ENCODE measurements at places on chromosomes 4 and X.
A peak's percentile ranks its signal among the peaks of the same experiment; 100 is the strongest.

- DNase-seq: peak; percentile 23
These were observed 5.1 kb downstream of the USP27X start for GRCh38 chrX:49884290-49884862.

- DNase-seq: no peak
These were observed 86.8 kb upstream of the FAM241A start for GRCh38 chr4:112058433-112058832.

DNA sequence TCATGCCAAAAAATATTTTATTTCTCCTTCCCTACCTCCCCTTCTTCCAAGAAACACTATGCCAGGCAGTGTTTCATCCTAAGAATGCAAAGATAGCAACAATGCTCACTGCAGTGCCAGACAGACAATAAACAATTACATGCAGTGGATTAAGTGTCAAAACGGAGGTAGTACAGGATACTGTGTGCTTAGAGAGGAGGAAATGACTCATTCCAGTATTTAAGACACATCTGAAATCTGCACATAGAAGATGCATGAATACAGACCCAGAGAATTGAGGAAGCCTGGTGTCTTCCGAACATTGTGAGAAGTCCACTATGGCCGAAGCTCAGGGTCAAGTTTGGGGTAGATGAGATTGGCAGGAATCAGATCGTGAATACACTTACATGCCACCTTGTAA, 326.4 kb downstream of the PPP3CA start:
- no peak for DNase-seq

- no peak for DNase-seq
These were observed 66.6 kb upstream of the SORBS2 start for GRCh38 chr4:185878633-185879032.

GRCh38 chr4:15234116-15234855, 193.5 kb upstream of the C1QTNF7 start:
- DNase-seq: no peak

DNA sequence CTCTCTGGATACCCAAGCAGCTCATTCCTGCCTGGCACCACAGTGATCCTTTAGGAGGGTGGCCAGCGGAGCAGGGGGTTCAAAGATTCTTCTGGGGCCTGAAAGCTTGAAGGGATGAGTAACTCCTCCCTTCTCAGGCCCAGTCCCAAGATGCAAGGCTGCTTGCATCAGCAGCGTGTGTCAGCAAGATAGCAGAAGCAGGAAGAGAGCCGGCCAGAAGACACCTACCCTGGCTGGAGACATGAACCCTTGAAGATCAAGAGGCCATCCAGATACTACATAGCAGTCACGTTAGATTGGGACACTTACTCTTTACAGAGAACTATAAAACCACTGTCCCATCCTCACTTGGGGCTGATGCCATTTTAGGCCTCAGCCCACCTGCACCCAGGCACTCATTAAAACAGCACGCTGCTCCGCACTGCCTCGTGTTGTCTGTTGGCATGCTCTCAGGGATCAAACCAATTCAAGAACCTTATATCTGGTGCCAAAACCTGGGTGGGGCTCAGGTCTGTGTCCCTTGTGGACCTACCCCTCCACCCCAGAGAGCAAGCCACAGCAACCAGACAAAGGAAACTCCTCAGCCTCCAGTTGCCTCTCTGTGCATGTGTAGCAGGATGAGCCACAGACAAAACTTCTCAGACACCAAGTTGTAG, 6.5 kb downstream of the UGT2B17 start:
- DNase-seq: no peak

GRCh38 chrX:56763556-56764152, 34.6 kb downstream of the NBDY start:
- DNase-seq: no peak

DNA sequence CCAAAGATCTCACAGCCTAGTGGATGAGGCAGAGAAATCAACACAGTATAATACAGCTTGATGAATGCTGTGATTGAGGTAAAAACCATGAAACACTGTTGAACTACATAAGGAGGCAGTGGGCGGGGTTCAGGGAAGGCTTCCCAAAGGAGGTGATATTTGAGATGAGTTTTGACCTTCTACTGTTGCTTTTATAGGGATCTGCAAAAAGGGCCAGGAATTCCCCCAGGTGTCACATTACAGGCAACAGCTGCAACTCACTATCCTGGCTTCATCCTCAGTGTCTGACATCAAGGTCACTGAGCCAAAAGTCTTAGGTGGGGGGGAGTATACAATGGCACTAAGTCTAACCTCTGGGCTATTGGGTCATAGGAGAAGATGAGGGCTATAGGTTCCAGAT, 185.7 kb upstream of the NRK start:
- DNase-seq: no peak

- DNase-seq: no peak
These were observed 2.2 kb upstream of the APELA start for GRCh38 chr4:164874789-164875188.

GRCh38 chrX:43693602-43694406, 37.7 kb downstream of the MAOA start:
- DNase-seq: no peak

DNA sequence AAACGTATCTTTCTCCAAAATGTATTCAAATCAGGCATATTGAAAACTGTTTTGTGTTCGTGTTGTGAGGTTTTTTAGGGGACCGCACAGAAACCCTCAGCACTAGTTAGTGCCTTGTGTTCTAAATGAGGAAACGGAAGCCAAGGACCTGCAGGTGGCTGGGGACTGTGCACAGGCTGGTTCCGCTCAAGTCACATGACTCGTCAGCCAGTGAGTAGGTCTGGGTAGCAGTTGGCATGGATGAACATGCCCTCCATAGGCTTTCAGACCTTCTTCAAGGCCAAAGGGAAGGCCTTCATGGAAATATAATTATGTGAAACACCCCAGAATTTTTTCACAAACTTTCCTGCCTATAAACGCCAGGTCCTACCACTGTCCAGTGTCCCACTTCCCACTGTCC, 1.3 kb upstream of the F11 start:
- DNase-seq: no peak

DNA sequence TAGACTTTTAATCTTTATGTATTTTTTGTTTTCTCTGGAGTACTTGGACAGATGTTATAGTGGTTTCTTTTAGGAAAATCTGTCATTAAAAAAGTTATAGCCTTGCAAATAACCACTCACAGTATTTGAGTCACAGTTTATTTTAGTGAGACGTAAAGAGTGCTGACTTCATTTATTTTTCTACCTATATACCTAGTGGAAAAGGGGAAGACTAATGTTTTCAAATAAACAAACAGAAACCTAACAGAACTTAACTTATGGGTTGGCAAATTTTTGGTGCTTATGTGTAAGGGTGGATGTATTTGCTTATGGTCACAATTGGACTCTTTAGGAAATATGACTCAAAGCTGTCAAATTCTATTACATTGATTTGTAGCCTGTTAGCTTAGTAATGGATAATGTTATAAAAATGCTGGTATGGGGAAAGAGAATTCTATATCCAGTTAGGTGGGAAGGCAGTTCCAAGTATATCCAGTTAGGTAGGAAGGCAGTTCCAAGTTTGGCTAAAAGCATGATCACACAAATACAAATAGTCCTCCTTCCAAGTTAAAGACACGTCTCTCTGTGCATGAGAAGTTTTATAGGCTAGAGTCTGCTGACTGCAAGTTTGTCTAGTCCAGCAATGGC, 61.9 kb downstream of the SLC9A6 start:
- DNase-seq: no peak

DNA sequence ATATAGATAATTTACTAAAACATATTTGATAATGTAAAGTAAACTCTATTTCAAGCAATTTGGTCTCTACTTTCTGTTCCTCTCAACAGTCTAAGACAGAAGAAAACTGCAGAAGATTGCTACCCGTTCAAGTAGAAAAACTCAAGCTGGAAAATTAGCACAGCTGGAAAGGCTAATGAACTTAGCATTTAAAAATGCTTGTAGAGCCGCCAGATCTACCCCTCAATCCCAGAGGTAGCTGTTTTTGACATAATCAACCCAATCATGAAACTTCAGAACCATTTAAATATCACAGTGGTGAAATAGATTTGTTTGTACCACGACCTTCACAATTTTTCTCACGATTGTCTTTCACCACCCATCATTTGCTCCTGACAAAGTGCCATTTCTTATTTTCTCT, 479.5 kb downstream of the SPRY1 start:
- DNase-seq: no peak

DNA sequence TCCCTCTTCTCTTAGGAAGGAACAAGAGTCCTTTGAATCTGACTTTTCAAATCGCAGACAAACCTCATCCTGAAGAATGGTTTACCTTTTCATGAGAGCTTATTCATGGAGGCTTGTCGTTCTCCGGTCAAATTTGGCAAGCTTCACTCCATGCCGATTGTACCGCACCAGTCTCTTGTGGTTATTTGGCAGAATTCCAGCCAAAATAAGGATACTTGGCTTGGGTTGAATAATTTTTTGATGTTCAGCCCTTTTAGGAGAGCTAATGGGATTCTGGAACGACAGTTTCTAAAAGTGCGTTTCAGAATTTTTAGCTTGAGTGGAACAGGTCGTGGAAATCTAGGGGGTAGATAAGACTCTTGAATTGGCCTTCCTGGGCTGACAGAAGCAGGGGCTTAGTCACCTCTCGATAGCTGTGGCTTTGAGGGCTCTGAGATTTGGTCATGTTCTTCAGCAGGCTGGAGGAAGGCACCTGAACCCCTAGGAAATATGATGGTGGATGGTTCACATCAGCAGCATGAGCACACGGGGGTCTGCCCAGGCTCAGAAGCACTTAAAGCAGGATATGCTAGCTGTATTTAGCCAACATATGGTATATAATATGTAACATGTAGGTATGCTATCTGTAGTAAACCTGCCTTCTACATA, 1.5 kb downstream of the KLHL2 start:
- no peak for DNase-seq

GRCh38 chr4:125322366-125322730, 7.6 kb downstream of the FAT4 start:
- DNase-seq: no peak

GRCh38 chr4:139191373-139191772, 14.4 kb upstream of the ELF2 start:
- no peak for DNase-seq

DNA sequence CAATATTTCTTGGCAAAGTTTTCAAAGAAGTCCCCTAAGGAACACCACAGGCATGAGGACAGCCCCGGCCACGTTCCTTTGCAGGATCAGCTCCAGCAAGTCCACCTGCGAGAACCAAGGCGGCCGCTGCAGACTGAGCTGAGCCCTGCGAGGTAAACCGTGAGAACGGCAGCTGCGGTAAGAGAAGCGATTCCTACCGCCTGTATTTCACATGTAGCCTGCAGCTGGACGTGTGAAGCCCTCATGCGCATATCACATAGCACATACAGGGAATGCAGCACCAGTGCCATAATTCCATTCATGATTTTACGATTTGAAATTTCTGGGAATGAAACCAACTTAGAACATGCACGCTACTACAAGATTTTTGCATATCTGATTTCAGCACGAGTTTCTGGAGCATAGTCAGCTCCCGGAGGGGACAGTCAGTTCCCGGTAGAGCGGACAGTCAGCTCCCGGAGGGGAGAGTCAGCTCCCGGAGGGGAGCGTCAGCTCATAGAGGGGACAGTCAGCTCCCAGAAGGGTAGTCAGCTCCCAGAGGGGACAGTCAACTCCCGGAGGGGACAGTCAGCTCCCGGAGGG, 41.7 kb downstream of the FGFRL1 start:
- DNase-seq: no peak

All from stimulated activated CD8-positive, alpha-beta memory T cell treated with anti-CD3 and anti-CD28 coated beads, Interleukin-4, amount 100 ng/mL, for 1 hour (primary cell).